Neural progenitor cell (in vitro differentiated cells): ENCODE measurements at places on chromosomes 5 and 9. TPM values are rescaled to one million over a fixed set of nuclear protein-coding genes. Genes with fewer than 3 reads are reported as not detected.

The SAPCD2 gene
- total RNA-seq, result 5.7 and 27.7 TPM in 2 replicates

The SPRY4 gene
- total RNA-seq, result 0.13 and 1.7 TPM in 2 replicates

The OLFM1 gene
- total RNA-seq, result 4.0 and 6.6 TPM in 2 replicates

The AHRR gene
- 0.34 and 0.68 TPM in 2 replicates for total RNA-seq

- no peak for DNase-seq
- no peak overlapping the region for H3K4me3 ChIP-seq
- H3K27me3 ChIP-seq, result no peaks in the 10 kb centered on the region
- H3K27ac ChIP-seq, result no peak overlapping the region
- H3K36me3 ChIP-seq, result no peaks in the 10 kb centered on the region
Observed at GRCh38 chr5:156528673-156529072, 201.7 kb downstream of the SGCD start.

DNA sequence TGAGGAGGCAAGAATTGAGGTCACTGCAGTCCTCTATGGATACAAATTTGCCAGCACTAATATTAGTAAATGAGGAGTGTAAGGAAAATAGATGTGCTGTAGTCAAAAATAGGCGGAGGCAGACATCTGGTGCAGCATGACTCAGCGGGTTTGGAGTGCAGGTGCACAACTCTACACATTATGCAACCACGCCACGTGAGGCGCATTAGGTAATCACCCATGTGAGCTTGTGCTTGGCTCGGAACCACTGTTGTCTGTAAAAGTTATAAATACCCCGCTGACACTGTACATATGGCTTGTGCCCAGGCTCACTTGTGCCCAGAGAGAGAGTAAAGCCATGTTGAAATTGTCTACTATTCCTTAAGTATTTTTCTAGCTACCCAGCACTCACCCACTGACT lies 623.5 kb upstream of the NUDT12 start:
- no peaks in the 10 kb centered on the region for H3K36me3 ChIP-seq
- DNase-seq, result peak; percentile 10
- no peak overlapping the region for H3K4me3 ChIP-seq
- no peaks in the 10 kb centered on the region for H3K4me1 ChIP-seq
- H3K27ac ChIP-seq, result no peak overlapping the region
